Activated T-helper 2 cell treated with anti-CD3 and anti-CD28 coated beads, Interferon-gamma antibody, Interleukin-2, Interleukin-4, amounts not matched to agents 10 μg/mL and 5 μg/mL and 100 μg/mL, durations not matched to agents 14 hours and 24 hours and 36 hours (primary cell): ENCODE measurements at places on chromosomes 16 and 17.

- DNase-seq = no peak
These were observed 105.8 kb downstream of the SDK2 start for GRCh38 chr17:73538445-73538844.

DNA sequence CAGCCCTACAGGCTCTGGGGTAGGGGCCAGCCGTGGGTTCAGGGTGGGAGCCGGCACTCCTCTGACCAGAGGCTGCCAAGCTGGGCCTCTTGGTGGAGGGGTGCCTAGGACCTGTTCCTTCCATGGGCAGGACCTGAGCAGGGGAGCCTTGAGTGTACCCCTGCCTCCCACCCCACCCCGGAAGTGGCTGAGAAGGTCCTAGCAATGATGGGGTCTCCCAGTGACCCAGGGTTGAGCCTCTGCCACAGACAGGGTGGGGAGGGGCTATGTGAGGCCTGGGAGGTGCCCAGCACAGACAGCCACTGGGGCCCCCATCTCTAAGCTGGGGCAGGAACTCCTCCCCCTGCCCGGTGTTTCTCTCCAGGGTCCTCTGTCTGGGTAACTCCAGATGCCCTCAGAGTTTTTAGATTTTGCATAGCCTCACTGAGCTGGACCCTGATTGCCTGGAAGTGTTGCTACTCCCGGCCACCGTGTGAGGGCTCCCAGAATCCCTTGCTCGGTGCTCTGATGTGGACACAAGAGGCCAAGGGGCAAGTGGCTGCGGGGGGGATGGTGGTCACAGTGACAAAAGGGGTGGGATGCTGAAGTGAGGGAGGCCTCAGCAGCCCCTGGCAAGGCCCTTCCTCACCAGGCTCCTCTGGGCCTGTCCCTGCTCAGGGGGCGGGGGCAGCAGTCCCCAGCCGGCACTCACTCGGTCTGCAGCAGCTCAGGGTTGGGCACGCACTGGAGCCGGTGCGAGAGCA, 6.4 kb upstream of the MTSS2 start:
- no peak for DNase-seq

DNA sequence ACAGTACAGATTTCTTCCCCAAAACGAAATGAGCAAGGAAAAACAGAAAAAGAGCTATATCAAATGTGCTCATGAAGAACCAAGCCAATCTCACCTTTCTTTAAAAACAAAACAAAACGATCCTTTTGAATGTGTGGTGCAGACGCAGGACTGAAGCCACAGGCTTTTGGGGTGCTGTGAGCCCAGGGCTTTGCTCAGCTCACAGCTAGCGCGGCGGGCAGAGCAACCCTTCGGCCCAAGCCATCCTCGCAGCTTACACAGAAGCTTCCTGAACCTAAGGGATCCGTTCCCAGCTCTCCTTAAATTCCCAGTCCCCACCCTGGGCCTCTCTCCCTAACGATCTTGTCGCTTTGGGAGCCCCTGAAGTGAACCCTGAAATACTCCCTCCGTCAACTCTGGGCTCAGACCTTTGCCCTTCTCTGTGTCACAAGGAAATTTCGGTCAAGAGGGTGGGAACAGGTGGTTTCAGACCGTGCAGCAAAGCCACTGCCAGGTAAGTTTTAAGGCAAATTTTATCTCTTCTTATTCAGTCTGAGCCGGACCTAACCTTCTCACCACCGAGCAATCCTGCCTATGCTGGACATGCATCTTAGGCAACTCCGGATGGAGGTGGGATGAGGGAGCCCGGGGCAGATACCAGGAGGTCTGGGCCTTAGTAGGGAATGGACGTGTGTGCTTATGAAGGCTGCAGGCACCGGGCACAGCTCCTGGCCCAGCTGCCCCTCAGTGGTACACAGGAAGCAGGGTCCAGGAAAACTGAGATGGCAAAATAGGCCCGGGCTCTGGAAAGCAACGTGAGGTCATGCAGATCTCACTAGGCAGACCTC, 52.0 kb downstream of the COTL1 start:
- no peak for DNase-seq

GRCh38 chr16:59632276-59632855, 898.2 kb upstream of the GOT2 start:
- DNase-seq = no peak

DNA sequence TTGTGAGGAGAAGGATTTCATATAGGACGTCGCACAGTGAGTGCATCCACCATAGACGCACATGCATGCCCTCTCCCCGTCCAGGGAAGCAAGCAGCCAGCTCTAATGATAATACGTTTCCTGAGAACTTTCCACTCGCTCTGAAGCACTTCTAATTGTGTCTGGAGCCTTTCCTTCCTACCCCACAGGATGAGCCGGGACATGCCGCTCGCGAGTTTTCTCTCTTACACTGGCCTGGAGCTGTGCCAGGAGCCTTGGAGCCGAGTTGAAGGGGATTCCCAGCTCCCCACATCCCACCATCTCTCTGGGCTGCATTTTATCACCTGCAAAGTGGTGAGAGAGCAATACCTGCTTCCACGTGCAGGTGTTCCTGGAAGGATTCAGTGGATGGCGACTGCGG, 368.1 kb downstream of the C16orf95 start:
- DNase-seq = no peak

GRCh38 chr16:25403852-25404251, 146.2 kb upstream of the ZKSCAN2 start:
- no peak for DNase-seq

DNA sequence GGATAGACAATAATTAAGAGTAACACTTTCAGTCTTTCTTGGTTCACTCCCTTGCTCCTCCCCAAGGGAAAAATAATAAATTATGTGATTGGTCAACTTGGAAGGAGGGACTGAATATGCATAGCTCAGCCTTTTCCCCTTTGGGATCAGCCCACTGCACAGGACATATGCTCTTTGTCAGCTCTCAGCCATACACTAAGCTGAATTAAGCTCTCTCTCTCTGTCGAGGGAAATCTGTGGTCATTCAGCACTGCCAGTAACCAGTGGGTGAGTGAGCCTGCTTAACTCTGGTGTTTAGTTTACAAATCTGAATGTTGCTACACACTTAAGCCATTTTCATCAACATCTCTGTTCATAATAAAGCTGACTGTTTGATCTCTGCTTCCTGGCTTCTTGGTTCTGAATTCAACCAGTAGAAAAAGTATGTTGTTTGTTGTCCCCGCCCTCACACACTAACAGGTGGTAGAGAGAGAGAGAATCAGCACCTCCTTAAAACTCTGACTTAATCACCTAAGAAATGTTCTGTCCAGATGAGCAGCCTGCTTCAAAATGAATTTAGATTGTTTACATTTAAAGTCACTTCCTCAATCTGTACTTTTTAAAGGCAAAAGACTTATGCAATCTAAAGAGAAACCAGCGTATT, 102.3 kb upstream of the C17orf78 start:
- DNase-seq = no peak

DNA sequence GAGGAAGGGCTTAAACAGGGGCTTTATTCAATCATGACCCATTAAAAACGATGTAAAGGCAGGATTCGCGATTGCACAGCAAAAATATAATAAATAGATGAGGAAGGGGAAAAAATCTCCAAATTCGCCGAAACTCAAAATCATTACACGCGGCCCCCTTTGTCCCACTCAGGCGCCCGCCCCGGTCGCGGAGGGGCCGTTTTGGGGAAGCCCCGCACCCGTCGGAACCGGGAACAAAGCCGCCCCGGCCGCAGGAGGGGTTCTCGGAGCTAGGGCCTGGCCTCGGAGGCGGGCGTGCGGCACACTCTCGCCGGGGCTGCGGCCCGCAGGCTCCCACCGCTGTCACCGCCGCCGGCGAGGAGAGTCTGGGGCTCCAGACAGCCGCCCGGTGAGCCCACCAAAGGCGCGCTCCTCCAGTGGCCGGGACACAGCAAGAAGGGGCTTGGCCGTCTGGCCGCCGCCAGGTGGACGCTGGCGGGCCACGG, 521 bp downstream of the C16orf87 start:
- peak; percentile 25 for DNase-seq

DNA sequence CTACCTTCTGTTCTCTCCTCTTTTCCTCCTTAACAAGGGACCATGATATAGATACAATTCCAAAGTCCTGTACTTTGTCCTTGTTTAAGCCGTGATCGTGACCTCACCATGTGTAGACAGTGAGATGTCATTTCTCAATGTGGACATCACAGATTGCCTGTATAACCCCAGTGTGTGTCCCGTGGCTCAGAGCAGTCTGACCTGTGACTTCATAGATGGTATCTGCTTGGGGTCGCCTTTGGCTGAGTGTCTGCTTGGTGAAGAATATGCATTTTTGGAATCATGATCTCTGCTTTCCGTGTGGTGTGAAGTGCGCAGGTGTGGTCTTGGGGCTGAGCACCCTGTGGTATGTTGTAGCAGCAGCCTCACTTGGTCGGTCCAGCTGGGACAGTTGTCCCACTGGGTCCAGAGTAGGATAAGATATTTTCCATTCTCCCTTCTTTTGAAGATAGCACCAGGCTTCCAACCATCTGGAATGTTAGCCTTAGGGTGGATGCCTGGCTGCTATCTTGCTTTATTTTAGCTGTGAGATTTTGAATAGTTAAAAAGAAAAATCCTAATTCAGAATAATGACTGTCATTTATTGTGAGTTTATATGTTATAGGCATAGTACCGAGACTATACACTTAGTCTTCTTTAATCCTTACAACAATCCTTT, 13.4 kb downstream of the MSI2 start:
- DNase-seq = no peak

DNA sequence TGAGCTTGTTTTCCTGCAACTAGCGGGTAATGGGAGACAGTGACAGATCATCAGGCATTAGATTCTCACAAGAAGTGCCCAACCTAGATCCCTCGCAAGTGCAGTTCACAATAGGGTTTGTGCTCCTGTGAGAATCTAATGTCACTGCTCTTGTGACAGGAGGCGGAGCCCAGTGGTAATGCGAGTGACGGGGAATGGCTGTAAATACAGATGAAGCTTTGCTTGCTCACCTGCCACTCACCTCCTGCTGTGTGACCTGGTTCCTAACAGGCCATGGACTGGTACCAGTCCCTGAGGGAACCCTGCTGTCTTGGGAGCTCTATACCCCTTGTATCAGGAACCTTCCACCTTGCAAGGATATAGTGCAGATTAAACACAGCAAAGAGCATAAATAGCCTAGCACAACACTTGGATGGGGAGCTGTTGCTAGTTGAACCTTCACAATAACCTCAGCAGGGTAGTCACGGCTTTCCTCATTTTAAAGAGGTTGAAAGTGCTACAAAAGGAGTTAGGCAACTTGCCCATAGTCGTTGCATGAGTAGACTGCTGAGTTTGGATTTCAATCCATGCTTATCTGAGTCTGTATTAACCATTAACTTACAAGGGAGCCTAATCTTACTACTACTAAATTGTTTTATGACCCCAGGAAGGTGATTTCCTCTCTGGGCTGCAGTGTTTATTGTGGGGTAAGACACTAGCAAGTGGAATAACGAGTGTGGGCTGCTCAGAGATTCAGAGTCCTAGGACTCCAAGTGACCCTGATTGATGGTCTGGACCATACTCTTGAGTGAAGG, 156.6 kb upstream of the ZFHX3 start:
- DNase-seq = no peak

DNA sequence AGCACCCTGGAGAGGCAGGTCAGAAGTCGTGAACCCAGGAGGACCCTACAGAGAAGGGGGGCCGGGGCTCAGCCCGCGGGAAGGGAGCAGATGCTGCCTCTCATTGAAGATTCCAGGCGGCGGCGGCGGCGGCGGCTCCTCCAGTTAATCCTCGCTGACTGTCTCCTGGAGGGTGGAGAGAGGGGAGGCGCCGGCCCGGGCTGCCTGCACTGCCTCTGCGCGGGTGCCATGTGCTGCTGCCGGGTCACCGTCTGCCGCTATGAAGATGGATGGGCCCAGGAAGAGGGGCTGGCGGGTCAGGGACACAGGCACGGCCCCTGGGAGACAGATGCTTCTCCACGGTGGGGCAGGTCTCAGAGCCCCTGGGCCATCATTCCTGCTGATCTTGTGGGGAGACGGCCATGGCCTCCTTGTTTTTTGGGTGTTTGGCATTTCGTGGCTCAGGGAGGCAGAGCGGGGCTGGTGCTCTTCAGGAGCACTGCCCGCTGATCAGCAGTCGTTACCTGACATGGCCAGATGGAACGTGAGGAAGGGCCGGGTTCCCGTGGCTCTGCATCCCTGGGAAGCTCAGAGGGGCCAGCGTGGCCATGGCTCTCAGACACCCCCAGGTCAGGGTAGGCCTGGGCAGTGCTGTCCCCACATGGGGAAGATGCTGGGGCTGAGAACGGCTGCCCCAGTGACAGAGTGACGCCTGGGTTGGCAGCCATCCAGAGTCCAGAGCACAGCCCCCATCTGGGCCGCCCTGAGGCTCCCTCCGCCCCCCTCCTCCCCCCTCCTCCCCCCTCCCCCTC, 36.1 kb downstream of the GINS2 start:
- no peak for DNase-seq

DNA sequence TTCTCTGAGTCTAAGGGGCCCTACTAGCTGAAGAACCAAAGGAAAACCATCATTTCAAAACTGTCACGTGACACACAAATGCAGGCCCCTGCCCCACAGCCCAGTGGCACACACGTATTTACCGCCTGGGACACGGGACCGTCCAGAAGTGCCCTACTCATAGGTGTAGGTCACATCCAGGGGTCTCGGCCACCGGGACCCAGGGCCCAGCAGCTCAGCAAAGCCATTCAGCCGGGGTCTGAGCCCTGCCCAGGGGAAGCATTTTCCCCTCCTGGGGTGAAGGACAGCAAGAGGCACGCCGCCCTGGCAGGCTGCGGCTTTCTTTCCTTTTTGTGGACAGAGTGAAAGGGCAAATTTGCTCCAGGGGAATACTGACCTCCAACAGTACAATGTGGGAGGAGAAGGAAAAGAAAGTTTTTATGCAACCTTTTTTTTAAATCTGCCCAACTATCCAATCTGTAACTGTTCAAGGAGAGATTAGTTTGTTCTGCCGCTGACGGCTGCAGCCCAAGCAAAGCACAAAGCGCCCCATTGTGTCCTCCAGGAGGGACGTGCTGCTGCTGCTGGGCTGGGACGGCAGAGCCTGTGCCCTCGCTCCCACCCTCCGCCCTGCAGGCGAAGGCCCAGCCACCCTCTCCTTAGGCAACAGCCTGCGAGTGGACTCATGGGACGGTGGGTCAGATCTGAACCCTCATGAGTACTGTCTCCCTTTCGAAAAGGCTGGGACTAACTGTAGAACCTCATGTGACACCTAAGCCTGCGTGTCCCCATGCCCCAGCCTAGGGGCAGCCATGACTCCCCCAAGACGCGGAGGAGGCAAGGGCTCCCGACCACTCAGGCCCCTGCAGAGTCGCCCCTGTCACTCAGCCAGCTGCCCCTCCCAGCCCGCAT, 21.3 kb downstream of the SLC7A5 start:
- no peak for DNase-seq

DNA sequence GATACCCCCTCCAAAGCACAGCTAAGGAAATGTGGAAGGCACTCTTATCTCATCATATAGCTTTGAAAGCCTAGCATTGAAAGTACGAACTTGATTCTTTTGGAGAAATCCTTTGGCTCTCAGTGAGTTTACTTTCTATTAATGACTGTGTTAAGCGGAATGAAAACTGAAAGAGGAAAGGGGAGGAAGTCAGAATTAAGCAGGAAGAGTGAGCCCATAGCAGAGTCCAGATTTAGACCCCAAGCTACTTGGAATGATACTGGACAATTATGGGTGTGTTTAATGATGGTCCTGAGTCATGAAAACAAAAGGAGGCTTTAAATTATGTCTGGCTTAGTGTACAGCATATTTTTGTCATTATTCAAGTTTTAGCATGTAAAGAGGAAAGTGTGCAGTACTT, 42.2 kb downstream of the TENT4B start:
- no peak for DNase-seq
